GM18507 (cell line): ENCODE measurements at places on chromosomes 1 and 21.
A peak's percentile ranks its signal among the peaks of the same experiment; 100 is the strongest.

DNA sequence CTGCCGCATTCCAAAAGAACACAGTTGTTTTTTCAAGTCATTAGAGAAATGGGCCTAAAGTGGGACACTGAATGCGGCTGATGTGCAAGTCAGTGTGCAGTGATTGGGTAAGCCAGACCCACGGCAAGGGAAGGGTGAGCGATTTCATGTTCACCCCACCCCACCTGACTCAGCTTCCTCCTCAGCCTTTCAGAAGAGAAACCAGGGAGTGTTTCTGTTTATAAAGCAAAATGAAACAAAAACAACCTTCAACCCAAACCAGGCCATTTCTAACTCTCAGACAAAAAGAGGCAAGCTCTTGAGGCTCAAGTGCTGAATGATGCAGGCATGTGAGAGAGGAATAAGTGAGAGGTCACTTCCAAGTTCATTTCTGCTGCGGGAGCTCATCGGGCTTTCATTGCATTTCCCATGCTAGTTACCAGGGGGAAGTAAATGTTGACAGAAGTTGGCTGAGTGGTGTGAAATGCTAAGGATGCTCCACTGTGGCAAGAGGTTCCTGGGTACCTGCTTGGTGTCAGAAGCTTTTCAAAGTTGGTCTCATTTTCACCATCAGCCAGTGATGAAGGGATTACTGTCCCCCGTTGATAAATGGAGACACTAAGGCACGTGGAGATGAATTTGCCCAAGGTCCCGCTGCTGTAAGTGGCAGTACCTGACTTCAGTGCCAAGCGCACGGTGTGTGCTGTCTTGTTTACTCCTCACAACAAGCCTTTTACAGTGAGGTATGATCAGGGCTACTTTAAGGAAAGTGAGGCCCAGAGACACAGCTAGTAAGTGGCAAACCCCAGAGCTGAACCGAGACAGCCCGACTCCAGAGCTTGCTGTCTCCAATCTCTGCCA lies 29.1 kb downstream of the STPG1 start:
- DNase-seq, result peak; percentile 30

DNA sequence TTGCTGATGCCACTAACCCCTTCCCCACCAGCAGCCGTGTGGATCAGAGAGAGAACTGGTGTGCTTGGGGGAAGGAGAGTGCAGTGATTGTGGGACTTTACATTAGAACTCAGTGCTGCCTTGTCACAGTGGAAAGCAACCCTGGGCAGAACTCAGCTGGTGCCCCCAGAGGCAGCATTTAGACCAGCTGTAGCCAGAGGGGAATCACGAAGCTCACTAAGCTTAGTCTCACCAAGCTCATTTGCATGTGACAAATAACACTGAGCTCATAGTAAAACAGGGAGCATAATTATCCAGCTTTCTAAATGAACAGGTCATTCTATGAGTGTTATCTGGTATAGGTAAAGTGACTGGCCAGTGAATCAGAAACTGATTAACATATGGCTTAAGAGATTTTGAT lies 9.8 kb upstream of the SMAP2 start:
- no peak for DNase-seq

- DNase-seq, result no peak
Observed at GRCh38 chr1:88433556-88433955, 250.5 kb upstream of the PKN2 start.

DNA sequence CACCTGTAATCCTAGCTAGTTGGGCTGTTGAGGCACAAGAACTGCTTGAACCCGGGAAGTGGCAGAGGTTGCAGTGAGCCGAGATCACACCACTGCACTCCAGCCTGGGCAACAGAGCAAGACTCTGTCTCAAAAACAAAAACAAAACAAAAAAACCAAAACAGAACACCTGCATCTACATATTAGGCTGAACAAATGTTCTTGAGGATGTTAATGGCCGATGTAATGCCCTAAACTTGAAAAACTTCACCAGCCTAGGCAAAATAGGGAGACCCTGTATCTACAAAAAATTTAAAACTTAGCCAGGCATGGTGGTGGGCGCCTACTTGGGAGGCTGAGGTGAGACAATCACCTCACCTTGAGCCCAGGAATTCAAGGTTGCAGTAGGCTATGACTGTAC lies 17.8 kb downstream of the GPBP1L1 start:
- no peak for DNase-seq

GRCh38 chr1:177286396-177286795 lies 115.6 kb downstream of the BRINP2 start:
- DNase-seq, result no peak

DNA sequence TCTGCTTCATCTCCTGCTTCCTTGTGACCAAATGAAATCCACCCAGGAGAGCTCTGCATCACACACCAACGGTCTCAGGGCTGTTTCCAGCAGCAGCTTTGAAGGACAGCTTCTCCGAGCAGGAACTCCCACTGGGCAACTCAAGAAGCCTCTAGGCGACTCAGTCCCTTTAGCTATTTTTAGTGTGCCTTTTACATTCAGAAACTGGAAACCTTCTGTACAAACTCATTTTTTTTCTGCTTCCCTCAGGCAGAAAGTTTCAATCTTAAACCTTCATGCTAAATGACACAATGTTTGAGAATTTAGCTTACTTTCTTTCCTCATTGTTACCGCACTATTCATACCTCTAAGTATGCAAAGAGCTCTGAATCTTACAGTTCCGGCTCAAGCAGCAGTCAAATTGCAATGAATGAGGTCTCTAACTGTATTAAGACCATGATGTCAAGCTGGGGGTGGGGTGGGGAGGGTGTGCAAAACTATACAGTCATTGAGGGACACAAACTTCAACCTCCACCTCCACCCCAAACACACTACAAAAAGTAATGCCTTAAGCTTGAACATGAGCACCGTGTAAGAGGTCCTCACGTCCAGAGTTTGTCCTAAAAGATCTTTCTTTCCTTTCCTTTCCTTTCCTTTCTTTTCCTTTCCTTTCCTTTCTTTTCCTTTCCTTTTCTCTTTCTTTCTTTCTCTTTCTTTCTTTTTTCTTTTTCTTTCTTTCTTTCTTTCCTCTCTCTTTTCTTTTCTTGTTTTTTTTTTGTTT lies 16.4 kb upstream of the TARBP1 start:
- DNase-seq, result no peak

GRCh38 chr1:245870698-245871097 lies 636.4 kb downstream of the SMYD3 start:
- no peak for DNase-seq

- DNase-seq, result no peak
Observed at GRCh38 chr1:183694755-183695154, 41.6 kb upstream of the APOBEC4 start.

- DNase-seq, result peak; percentile 25
Observed at GRCh38 chr1:34918977-34919561, 10.4 kb downstream of the DLGAP3 start.

- DNase-seq, result no peak
Observed at GRCh38 chr1:92085727-92086126, 5.6 kb downstream of the BTBD8 start.

- DNase-seq, result no peak
Observed at GRCh38 chr1:78918157-78918556, 88.4 kb downstream of the ADGRL4 start.

DNA sequence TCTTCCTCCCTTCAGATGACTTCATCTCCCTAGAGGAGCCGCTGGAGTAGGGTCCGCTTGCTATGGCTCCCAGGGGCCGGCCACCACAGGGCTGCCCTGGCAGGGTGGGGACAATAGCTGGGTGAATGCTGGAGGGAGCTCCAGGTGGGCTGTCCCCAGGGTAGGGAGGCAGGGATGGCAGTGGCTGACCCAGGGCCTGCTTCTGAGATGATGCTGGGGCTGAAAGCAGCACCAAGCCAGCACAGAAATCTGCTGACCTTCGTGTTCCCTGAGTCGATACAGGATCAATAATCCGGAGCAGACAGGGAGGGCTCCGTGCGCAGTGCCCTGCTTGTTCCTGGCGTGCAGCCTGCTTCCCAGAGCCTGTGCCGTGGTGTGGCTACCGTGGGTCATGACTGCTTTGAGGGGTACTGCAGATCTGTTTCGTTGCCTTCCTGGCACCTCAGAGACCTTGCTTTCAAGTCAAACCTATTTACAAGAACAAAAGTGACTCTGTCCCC lies 34.0 kb downstream of the TFF3 start:
- DNase-seq, result no peak

DNA sequence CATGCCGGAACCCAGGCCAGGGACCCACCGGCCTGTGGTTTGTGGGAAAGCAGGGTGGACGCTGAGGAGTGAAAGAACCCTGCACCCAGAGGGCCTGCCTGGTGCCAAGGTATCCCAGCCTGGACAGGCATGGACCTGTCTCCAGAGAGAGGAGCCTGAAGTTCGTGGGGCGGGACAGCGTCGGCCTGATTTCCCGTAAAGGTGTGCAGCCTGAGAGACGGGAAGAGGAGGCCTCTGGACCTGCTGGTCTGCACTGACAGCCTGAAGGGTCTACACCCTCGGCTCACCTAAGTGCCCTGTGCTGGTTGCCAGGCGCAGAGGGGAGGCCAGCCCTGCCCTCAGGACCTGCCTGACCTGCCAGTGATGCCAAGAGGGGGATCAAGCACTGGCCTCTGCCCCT lies 18.5 kb downstream of the CSF1 start:
- no peak for DNase-seq

DNA sequence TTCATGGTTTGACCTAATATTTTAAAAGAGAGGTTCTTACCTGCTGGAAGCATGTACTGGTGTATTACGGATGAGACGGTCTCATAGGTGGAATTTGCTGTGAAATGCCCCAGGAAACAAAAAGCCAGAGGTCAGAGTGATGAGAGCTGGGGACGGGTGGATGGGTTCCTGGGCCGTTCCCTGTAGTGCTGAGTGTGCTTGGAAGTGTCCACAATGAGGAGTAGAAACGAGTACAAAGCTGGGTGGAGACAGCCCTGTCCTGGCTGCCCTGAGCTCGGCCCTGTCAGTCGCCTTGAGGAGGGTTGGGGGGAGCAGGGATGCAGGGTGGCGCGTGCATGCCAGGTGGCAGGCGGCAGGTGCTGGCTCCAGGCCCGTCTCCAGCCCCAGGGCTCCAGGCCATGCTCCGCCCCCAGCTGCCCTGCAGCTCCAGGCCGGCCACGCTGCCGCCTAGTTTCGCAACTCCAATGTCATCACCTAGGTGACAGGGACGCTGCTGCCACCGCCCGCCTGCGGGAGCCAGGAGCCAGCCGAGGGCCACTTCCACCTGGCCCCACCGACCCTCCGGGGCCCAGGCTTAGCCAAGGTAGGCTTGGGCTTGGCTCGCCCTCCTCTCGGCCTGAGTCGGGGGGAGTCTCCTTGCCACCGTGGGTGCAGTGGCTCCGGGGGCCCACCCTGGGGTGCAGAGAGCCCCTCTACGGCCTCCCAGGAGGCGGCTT lies 16.4 kb downstream of the TP73 start:
- no peak for DNase-seq

DNA sequence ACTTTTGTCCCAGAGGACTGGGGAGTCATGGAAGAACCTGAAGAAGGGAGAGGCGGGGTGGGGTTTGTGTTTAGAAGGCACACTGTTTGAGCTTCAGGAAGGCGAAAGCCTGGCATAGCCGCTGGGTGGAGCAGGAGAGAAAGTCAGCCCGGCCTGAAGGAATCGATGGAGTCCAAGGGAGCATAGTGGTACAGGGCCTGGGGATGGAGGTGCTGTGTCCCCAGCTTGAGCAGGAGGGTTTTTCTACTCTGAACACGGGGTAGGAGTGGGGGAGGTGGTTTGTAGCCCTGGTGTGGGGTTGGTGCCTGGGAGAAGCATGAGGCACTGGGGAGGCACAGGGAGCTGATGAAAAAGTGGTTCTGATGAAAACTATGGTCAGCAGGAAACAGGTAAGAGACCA lies 4.7 kb upstream of the CCDC24 start:
- DNase-seq, result no peak

- DNase-seq, result no peak
Observed at GRCh38 chr1:24857507-24858133, 72.5 kb downstream of the RUNX3 start.

DNA sequence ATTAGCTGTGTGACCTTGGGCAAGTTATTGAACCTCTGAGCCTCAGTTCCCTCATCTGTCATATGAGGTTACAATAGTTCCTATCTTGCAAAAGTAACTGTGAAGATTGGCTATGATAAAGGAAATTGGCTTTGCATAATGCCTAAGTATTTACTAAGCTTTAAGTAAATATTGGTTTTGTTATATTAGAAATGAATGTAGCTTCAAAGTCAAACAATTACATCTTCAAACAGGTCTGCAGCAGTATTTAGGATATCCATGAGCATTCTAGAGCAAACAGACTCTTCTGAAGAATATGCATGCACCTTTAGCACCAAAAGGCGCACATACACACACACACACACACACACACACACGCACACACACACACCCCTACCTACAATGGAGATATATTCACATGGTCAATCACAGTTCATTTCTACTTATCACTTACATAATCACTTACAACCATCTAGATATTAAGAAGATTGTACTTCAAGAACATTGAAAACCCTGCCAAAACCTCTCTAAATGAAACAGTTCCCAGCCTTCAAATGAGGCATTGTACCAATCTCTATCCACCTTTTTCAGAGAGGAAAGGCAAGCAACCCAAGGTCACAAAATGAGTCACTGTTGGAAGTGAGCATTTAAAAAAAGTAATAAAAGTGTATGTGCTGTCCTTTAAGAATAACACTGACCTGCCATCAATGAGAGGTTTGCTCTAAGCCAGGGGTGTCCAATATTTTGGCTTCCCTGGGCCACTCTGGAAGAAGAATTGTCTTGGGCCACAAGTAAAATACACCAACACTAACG lies 13.4 kb upstream of the FAM43B start:
- no peak for DNase-seq

DNA sequence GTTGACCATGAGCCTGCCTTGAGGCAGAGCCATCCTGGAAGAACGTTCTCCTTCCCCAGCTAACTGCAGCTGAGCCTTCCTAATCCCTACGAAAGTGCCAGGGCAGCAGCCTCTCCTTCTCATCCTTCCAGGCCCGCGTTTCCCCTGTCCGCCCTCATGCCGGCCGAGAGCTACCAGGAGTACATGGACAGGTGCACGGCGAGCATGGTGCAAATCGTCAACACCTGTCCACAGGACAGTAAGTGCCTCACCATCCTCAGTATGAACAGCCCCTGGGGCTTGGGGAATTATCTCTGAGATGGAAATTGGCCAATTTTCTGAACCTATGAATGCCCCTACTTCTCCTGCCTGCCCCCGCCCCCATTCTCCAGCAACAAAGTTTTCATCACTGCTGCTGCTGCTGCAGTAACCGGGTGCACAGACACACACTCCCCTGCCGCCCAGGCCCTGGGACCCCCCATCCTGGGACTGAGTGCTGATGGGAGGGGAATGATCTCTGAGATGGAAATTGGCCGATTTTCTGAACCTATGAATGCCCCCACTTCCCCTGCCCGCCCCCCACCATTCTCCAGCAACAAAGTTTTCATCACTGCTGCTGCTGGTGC lies 39.6 kb downstream of the UBASH3A start:
- DNase-seq, result no peak

GRCh38 chr1:40044110-40044509 lies 3.6 kb downstream of the CAP1 start:
- no peak for DNase-seq

- no peak for DNase-seq
Observed at GRCh38 chr1:36855699-36856494, 178.4 kb downstream of the GRIK3 start.

GRCh38 chr1:156677616-156678596 lies 699 bp upstream of the NES start:
- DNase-seq, result peak; percentile 32

GRCh38 chr1:51570063-51570710 lies 46.7 kb upstream of the OSBPL9 start:
- DNase-seq, result no peak

- DNase-seq, result no peak
Observed at GRCh38 chr21:32338209-32338921, 39.7 kb downstream of the MRAP start.
